ENCODE measurements at places on chromosomes 1 and 21.
A peak's percentile ranks its signal among the peaks of the same experiment; 100 is the strongest.

- DNase-seq: peak; percentile 68
These were observed 12.1 kb upstream of the NES start for GRCh38 chr1:156689035-156689952.

DNA sequence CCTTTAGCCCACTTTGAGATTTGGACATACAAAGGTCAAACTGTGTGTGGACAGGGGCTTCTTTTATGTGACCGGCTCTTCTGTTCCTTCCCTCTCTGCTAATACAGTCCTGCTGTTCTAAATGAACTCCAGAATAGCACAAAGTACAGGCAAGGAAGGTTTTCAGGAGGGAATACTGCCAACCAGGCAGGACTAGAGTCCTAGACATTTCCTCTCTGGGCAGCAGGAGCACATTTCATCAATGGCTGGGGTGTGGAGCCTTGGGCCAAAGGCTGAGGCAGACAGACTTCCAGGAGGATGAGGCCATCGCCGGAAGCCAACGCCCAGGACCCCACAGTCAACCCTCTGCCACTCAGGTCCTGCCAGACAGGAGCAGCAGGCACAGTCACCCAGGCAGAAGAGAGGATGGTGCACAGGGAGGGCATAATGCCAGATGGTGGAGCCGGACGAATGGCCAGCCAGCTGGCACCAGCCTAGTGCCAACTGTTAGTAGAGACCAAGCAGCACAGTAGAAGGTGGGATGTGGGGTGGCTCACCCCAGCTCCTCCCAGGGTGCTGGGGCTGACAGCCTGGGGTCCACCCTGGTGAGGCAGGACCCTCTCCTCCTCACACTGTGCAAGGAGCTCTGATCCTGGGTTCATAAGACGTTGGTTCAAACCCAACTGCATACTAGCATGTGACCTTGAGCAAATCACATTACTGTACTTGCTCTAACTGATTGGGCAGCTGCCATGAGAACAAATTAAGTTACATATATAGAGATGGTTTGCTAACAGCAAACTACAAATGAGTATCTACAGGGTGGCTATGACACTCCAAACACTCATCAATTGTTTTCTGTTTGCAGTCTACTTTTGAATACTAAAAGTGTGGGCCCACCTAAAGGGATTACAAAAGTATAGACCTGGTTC, 410.7 kb downstream of the SIPA1L2 start:
- DNase-seq: no peak

- no peak for DNase-seq
These were observed 27.0 kb upstream of the SLC16A1 start for GRCh38 chr1:112982853-112983536.

DNA sequence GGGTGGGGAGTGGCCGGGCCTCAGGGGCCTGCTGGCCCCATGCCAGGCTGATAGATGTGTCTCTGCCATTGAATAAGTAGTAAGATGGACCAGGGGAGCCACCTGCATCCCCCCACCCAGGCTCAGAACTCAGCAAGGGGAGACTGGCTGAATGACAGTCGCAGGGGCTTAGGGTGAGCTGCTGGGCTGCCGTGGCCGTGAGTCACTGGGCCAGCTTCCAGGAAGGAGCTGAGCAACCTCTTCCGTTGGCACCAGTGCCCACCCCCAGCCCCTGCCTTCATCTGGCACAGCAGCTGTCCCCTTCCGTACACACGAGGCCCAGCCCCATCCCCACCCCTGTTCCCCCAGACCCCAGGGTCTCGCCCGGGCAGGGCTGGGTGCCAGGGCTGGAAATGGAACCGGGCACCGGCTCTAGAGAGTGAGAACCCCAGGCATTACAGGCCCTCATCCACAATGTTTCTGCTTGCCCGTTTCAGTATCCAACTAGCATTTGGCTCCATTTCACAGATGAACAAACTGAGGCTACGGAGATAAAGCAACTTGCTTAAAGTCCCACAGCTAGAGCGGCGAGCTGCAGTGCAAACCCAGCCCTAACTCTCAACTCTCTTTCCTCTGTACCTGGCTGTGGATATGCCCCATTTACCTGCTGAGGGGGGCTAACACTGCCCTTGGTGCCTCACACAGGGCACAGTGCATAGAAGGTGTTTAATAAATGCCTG, 10.2 kb downstream of the WNT4 start:
- no peak for DNase-seq

- DNase-seq: no peak
These were observed 3.9 kb downstream of the KPNA6 start for GRCh38 chr1:32111789-32112188.

DNA sequence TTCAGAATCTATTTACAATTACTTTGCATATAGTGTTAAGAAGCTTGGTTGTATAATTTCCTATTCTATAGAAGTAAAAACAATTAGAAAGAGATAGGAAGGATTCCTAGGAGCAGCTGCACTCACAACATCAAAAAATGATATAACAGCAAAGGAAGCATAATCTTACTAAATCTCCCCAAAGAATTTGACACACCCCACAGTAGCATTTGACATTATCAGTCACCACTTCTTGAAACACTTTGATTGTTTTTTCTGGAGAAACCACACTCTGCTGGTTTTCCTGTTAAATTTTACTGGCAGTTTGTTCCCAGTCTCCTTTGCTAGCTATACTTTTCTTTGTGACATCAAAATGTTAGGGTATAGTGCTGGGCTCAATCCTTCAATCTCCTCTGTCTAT, 100.8 kb upstream of the KIAA1614 start:
- DNase-seq: no peak

DNA sequence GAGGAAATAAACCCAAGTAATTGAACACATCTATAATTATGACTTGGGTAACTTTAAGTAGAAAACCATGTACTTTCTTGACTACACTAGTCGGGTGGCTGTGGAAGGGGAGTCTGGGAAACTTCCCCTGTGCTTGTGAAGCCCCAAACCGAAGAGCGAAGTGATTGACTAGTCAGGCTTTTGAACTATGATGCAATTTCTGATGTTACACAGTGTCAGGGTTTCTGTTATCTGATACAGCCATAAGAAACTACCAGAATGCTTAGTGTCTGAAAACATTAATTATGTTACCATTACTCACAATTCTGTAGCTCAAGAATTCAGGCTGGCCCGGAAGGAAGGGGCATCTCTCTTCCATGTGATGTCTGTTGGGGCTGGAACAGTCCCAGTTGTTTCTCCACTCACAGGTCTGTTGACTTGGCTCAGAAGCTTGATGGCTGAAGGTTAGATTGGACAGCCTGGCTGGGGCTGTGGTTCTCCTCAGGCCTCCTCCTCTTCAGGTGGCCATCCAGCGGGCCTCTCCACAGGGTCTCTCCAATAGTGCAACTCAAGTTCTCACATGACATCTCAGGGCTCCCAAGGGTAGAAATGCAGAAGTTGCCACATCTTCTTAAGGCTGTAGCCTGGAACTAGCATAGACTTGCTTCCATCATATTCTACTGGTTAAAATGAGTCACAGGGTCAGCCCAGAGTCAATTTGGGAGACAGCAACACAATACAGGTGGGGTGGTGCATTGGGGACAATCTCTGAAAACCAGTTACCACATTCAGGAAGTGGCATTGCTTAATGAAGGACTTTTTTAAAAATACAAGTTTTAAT, 8.3 kb upstream of the C8B start:
- DNase-seq: no peak

DNA sequence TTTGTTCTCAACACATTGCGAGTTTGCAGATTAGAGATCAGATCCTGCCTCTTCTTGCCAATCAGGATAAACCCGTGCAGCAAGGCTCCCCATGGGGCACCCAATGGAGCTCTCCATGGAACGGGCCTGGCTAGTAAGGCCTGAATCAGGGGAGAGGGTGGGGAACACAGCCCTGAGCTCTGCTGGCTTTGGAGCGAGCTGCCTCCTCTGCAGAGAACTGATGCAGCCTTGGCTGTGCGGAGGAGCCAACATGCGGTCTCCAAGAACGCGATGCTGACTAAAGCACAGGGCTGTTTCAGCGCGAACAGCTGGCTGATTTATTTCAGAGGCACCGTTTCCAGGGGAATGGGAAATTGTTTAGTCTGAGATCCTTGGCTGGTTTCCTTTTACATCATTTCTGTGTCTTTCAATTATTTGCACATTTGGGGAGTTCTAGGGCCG, 139.7 kb downstream of the TSEN15 start:
- peak; percentile 52 for DNase-seq

- DNase-seq: no peak
These were observed 939 bp upstream of the CCN1 start for GRCh38 chr1:85579622-85580021.

DNA sequence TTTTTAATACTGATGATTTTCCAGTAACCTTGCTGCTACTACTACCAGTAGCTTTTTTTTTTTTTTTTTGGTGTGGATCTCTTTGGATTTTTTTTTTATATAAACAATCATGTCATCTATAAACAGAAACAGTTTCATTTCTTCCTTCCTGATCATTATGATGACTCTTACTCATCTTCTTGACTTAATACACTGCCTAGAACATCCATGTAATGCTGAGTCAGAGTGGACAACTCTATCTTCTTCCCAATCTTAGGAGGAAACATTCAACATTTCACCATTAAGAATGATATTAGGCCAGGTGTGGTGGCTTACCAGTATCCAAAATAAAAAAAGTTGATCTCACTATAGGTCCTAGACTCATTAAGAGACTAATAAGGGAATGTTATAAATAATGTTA, 69.1 kb downstream of the RUSC1 start:
- DNase-seq: no peak

- no peak for DNase-seq
These were observed 3.3 kb downstream of the ADSS2 start for GRCh38 chr1:244448279-244449036.
